Stimulated activated CD8-positive, alpha-beta memory T cell treated with anti-CD3 and anti-CD28 coated beads, Interleukin-4, amount 100 ng/mL, for 48 hours (primary cell): ENCODE measurements at places on chromosomes 7 and 10.

DNA sequence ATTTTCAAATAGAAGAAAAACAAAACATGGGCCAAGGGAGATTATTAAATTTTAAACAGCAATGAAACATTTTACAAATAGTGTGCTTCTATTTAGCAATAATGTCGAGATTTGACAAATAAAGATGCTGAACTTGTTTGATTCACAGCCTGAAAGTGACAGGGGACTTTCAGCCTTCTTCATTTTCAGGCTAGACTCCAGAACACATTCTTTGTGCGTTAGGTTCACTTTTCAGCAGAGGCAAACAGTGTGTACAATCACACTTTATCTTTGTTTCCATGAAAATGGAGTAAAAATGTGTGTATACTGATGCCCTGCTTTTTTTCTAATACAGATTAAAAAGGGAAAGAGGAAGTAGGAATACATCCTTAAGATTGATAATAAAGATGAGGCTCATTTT, 35.6 kb downstream of the FAM171A1 start:
- no peak for DNase-seq

DNA sequence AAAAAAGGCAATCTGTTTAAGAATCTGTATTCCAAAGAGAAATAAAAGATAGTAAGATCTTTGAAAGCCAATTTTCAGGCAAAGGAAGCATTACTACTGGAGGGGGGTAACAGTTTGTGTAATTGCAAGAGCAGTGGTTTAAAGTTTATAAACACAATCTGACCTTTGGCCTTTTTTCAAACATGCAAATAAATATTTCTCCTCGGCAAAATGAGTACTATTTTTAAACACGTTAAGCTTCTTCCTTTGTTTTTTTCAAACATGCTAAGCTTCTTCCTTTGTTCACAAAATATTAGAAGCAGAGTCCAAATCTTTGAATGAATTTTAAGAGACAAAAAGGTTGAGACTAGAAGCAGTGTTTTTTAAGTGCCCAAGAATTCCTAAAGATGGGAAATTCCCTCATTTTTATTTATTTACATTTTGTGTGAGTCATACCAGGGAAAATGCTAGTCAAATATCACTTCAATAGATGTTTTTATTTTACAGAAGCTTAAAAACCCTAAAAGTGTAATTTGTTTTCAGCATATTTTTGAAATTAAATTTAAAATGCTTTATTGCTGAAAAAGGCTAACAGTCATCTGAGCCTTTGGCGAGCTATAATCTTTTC, 229.3 kb downstream of the GPR37 start:
- DNase-seq: no peak

DNA sequence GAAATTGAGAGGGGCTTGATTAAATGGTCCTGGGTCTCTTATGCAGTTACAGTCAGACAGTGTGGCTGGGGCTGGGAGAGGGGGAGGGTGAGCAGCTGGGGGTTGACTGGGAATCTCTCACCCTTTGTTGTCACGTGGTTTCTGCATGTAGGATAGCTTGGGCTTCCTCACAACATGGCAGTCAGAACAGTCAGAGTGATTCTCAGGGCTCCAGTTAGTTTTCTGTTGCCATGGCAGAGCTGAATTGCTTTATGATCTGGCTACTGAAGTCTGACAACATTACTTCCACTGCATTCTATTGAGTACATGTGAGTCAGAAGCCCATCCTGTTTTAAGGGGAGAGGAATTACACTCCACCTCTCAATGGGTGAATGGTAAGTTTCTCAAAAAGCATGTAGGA, 102.7 kb downstream of the WDR11 start:
- DNase-seq: no peak

- no peak for DNase-seq
Measured at GRCh38 chr7:135430626-135431025, 79.3 kb downstream of the CNOT4 start.

DNA sequence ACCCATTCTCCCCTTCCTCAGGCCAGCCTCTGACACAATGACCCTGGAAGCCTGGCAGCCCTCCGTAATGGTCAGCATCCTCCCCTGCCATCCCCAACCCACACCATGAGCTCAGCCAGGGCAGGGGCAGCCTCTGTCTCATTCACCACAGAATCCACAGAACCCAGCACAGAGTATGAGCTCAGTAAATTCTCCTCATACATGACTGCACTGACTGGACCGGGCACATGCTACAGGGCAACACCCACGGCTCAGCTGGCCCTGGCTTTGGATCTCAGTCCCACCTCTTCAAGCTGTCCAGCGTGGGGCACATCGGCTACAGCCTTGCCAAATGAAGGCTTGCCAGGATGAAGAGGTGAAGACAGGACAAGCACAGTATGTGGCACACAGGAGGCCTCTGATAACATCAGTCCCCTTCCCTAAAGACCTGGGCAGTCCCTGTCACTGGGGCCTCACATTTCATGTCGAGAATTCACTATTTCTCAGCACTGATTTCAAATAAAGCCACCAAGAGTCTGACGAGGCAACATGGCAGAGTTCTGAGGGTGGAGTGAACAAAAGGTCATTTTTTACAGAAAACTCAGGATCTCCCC, 7.9 kb downstream of the GPRIN2 start:
- peak; percentile 14 for DNase-seq

DNA sequence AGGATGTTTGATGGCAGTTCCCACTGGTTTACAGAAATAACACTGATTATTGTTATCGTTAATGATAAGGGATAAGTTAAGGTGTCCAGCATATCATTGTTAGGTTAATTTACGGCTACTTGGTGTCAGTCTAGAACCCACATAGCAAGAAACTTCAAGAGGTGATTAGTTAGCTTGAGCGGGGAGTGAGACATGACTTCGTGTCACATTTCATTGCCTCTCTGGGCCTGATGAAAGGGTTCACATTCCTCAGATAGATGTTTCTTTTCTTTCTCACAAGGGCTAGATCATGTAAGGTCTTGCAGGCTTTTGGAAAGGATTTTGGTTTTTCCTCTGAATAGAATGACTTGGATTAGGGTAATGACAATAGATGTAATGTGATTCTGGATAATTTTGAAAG, 26.7 kb downstream of the WAC start:
- no peak for DNase-seq

- no peak for DNase-seq
Measured at GRCh38 chr10:127804696-127805095, 67.7 kb downstream of the FOXI2 start.

GRCh38 chr7:117210908-117211307, 112.0 kb downstream of the WNT2 start:
- no peak for DNase-seq

DNA sequence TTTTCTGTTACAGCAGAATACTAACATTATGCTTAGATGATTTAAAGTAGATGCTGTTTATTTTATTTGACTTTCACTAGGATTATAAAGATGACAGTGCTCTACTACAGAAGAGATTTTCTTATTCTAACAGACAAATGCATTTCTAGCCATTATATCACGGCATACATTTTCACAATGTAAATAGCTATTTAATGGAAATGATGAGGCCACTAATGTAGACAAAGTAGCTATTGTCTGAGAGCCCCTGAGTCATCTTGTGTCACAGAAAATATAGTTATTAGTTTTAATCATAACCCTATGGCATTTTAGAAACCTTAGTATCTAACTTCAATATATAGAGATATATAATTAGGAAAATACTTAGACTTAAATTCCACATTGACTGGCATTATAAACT, 158.0 kb upstream of the AHR start:
- DNase-seq: no peak

- no peak for DNase-seq
Measured at GRCh38 chr10:29214551-29214950, 74.3 kb upstream of the LYZL1 start.

DNA sequence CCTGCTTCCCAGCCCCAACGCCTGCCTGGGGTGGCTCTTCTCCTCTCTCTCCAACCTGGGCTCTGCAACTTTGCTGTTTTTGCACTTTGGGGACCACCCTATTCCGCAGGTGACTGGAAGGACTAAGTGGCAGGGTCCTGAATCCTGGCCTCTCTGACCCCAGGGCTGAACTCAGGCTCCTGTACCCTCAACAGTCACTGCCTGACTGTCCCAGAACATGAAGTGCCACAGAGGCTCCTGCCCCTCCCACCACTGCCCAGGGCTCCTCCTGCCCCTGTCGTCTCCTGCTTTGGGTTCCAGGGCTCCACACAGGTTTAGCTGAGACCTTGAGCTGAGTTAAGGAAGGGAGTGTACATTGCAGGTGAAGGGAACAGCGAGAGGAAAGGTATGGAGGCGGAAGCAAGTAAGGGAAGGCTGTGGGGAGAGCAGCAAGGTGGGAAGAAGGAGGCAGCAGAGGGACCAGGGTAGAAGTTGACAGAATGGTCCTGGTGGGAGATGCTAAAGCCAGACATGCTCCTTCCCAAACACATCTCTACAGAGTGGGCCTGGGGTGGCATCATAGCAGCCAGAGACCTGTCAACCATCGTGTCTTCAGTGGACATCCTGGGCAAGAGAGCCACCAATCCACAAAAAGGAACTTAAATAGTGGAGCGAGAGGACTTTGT, 5.7 kb upstream of the GRID1 start:
- no peak for DNase-seq

DNA sequence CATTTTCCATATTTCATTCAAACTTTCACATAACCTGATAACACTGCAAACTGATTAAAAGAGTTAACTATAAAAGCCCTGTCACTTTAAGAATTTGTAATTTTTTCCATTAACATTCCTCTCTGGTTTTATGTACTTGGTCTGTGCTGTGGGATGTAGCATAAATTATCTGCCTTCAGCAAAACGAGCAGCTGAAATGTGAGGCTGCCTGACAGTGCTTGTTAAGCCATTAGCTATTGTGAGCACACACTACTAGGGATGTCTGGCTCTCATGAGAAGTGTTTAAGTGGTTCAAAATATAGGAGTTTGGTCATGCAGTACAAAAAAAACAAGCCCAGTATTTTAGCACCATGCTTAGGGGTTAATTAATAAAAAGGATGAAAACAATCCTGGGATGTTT, 63.0 kb downstream of the HOXA1 start:
- DNase-seq: no peak

DNA sequence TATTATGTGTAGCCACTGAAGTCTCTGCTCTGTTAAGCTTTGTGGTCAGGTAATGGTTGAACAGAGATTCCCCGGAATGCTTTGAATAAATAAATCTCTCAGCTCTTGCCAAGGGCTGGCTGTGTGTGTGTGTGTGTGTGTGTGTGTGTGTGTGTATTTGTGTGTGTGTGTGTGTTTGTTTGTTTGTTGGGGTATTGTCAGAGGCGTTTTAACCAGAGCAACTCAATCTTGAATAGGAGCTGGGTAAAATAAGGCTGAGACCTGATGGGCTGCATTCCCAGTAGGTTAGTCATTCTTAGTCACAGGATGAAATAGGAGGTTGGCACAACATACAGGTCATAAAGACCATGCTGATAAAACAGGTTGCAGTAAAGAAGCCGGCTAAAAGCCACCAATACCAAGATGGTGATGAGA, 256.2 kb upstream of the CACNA2D1 start:
- DNase-seq: no peak

DNA sequence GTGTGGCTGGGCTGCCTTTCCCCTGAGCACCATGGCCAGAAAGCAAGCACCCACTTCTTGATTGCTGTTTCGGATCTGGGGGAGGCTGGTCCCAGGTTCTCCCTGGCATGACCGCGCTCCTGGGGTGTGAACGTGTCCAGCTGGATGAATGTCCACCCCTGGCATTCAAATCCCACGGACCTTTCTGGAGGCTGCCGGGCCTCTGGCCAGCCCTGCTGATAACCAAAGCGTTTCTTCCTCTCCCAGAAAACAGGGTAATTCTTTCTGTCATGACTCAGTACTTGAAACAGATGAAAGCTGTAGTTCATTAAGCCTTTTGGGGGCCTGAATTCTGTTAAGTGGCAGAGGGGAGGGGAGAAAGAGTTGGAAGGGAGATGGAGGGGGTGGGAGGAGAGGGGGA, 73.1 kb upstream of the SAMD8 start:
- DNase-seq: no peak

GRCh38 chr7:100680576-100681271, 7.2 kb downstream of the GNB2 start:
- no peak for DNase-seq
